ENCODE measurements at places on chromosomes 12 and 14.

DNA sequence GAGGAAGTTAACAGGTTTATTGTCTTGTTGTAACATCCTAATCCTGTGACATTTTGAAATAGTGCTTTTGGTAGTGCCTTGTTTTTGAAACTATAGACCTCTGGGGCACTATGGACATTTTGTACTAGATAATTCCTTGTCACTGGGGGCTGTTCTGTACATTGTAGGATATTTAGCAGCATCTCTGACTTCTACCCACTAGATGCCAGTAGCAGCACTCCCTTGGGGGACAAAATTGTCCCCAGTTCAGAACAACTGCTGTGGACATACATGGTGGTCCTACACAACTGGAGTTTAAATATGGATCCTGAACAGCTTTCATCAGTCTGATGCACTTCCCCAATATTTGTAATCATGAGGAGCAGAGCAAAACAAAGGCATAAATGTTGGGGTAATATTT, 264.7 kb downstream of the RAD51B start:
- no peak for DNase-seq

- DNase-seq = no peak
Observed at GRCh38 chr14:69315301-69315700, 55.3 kb downstream of the GALNT16 start.

DNA sequence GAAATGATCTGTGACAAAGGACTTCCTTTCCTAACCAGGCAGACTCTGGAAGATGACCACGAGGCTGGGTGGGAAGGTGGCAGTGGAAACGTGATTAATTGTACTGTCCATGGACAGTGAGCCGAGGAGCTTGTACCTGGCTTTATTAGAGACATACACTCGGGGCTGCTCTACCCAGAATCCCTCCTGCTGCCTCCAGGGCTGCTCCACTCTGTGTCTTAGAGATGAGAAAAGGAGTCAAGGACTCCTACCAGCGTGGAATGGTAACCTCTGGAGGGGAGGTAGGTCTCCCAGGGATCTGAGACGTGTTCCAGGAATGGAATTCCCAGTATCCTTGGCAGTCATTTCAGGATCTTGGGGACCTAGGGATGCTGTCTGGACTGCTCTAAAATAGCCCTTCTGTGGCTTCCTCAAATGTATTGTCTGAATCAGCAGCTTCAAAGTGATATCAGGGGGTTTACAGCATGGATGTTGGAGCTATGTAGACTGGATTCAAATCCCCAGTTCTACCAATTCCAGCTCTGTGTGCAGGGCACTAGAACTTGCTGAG, 237.8 kb downstream of the CACNA1C start:
- no peak for DNase-seq

GRCh38 chr14:102375119-102375518, 12.4 kb downstream of the TECPR2 start:
- DNase-seq = no peak

DNA sequence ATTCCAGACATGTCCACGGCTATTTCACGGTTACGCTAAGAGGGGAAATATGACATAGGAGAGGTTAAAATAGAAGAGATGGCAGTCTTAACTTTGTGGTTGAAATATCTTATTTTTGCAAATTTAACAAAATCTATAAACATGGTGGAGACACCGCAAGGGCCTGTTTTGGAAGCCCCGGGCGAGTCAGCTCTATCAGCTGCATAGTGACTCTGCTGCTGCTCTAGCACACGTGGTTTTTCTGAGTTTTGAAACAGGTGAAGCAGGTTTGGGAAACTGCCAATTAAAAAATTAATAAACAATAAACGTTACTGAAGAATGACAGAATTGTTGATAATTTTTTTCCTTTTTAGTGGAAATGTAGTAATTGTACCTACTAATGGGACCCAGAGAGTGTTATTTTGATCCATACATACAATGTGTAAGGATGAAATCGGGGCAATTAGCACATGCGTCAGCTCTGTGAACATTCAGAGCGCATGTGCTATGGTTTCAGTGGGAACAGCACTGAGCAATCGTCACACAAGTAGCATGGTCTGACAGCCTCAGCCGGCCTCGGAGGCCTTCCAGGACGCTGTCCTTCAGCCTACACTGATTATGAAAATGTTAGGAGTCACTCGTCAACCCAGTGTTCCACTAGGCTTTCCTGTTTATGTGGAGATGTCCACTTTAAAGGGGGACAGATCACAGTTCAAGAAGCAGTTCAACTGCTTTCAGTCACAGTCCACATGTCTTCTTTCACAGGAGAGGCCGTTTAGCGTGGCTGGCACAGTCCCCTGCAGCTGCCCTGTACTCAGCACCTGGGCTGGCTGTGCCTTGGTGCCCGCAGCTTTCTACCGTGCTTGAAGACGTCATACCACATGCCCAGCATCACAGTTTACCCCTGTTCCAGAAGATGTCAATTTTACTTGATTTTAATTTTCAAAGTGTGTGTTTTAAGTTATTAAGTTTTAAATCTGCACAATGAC, 51.8 kb downstream of the MOK start:
- DNase-seq = no peak

- DNase-seq = no peak
Observed at GRCh38 chr12:116535241-116535640, 23.9 kb upstream of the MAP1LC3B2 start.

DNA sequence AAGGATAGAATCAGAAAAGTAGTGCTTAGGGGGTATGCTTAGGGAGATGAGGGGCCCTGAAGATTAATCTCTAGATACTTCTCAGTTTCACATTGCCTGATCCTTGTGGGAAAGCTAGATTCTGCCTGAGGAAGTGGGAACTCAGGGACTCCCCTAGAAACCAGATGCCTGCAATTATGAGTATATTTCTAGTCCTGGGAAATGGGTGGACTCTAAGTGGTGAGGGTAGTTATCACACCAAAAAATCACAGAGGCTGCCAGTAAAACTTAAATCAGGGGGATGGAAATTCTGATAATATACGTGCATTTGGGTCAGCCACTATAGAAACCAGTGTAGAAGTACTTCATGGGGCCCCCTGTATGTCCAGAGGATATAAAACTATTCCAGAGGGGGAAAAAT, 18.3 kb downstream of the HOXC4 start:
- no peak for DNase-seq
